ENCODE measurements at places on chromosomes 11 and 22.

GRCh38 chr11:93757924-93758865 is 16.7 kb downstream of the C11orf54 start:
- DNase-seq = no peak

- no peak for DNase-seq
Observed at GRCh38 chr11:32231909-32232493, 141.1 kb downstream of the RCN1 start.

DNA sequence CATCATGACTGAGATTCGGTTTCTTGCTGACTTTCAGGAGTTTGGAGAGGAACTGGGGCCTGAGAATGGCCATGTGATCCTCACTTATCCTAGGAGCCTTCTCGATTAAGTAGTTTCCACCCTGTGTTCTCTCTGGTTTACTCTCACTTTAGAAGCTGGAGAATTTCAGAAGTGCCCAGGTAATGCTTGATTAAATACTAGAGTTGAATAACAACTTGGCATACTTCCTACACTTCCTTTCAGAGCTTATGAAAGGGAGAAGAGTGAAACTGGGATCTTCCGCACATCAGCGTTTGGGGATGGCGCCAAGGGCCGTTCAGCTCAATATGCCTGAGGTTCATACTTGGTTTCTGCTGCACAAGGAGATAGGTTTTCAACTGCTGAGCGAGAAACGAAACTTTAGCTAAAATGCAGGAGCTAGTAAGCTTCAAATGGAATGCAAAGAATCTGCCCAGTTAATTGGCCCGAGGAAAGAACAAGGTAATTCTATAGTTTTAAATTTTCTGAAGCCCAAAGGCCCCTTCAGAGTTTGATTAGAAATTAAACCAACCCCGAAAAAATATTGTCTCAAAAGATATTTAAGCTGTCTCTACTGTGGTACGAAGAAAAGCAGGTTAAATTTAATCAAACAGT is 823 bp upstream of the MUC15 start:
- no peak for DNase-seq

- no peak for DNase-seq
Observed at GRCh38 chr11:9888938-9889337, 225.1 kb downstream of the SWAP70 start.

GRCh38 chr11:14111496-14111895 is 149.0 kb downstream of the SPON1 start:
- no peak for DNase-seq

DNA sequence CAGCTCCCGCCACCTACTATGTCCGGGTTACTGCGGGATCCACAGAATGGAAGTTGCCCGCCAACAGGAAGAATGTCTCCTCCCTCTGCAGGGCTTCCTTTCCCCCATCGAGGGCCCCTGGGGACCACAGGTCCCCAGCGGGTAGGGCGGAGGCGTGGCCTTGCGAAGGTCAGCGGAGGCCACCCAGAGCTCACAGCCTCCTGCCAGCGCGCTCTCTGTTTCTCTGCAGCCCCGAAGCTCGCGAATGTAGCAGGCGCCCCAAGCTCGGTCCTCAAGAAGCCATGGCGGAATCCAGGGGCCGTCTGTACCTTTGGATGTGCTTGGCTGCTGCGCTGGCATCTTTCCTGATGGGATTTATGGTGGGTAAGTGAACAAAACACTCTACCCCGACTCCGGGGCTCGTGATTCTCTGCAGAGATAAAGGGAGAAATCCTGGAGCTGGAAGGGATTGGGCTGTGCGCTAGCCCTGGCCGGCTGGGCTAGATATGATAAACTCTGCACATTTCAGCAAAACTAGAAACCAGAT is at the start of gene NAALAD2:
Gene NAALAD2, plus strand, starts transcription at position 186 of the 526 bp plus-strand sequence. Its CDS starts 96 bp downstream, at position 282.
- DNase-seq = no peak

GRCh38 chr22:46290121-46290842 is 6.4 kb upstream of the GTSE1 start:
- no peak for DNase-seq

DNA sequence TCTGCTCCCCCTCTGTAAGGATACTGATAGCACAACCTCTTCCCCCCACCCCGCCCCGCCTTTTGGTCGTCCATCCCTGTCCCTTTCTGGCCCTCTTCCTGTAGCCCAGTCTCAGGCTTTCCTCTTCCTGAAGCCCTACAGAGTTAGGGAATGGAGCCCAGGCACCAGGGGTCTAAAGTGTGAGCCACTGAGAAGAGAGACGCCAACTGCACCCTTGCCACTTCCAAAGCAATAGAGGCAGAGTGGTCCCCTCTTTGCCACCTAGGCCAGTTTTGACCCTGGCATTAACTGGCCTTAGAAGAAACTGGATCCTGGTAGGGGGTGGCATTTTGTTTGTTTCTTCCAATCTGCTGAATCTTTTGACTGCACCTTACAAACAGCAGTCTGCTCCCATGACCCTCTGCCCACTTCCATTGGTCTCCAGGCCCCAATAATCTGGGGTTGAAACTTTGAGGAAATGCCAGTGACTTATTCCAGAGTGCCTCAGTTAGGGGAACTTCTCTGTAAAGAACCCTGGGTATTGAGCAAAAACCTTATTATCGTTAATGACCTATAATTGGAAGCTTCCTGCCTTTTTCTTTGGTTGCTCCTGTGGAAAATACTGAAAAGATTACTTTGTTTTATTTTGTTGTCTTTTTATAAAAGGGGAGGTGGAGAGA is 9.7 kb upstream of the GRK2 start:
- no peak for DNase-seq

DNA sequence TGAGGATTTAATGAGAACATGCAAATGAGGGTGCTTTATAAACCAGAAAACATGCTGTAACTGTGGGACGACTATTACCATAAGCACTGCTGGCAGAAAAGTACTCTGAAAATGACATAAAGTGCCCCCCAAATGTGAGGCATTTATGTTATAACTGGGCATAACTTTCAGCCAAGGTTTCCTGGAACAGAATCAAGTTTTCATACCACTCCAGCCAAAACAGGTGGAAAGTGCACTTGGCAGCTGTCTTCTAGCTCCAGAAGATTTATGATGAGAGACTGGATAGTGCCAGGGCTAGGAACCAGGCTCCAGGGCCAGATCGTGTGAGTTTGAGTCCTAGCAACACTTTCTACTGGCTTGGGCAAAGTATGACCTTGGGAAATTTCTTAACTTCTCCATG is 339.2 kb downstream of the TENM4 start:
- DNase-seq = no peak

- no peak for DNase-seq
Observed at GRCh38 chr11:21414953-21415352, 745.6 kb downstream of the NELL1 start.

- DNase-seq = no peak
Observed at GRCh38 chr11:102436561-102436960, 16.0 kb downstream of the TMEM123 start.

DNA sequence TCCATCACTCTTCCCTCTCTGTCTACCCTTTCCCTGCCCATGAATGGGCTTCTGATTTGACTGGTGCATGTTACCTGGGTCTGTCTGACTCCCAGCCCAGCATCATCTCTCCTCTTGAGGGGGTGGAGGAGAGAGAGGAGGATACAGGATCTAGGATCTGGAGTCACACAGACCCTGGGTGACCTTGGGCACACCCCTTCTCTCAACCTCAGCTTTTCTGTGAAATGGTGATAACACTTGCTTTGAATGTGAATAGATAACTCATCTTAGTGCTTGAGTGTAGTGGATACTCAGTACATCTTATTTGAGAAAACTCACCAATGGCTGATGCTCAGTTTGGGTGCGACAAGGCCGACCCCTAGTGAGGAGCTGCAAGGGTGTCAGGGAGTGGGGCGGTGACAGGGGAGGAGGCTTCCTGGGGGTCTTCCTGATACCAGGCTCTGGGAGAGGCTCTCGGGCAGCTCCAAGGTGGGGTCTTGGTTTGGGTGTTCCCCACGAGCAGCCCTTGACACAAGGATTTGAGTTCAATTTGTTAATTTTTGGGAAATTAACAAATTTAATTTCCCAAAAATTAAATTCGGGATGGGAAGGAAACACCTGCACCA is 9.0 kb downstream of the INCENP start:
- DNase-seq = no peak

DNA sequence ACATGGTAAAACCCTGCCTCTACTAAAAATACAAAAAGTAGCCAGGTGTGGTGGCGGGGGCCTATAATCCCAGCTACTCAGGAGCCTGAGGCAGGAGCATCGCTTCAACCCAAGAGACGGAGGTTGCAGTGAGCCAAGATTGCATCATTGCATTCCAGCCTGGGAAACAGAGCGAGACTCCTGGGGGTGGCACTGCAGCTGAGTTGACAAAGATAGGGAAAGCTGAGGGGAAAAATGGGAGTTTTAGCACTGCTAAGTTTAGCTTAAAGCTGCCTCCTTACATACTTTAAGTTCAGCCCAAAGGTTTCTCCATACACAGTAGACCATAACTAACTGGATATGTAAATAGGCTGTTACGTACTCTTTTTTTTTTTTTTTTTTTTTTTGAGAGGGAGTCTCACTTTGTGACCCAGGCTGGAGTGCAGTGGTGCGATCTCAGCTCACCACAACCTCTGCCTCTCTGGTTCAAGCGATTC is 9.0 kb upstream of the USP28 start:
- no peak for DNase-seq

DNA sequence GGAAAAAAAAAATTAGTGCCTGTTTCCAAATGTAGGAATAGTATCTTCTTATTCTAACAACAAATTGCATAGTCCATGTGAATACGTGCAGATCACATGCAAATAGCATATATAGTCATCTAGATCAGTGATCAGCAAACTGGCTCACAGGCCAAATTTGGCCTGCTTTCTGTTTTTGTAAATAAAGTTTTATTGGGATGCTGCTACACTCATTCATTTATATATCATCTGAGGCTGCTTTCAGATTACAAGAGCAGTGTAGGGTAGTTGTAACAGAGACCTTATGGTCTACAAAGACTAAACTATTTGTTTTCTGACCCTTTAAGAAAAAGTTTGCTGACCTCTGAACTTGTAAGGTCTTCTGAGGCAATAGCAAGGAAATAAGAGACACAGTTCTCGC is 65.6 kb downstream of the SFI1 start:
- DNase-seq = no peak

- no peak for DNase-seq
Observed at GRCh38 chr22:42229455-42230149, 40.9 kb downstream of the TCF20 start.

- no peak for DNase-seq
Observed at GRCh38 chr22:35010543-35010942, 55.4 kb upstream of the ISX start.

GRCh38 chr11:17541330-17541885 is 2.8 kb downstream of the USH1C start:
- no peak for DNase-seq

GRCh38 chr11:61747192-61747966 is 5.1 kb upstream of the MYRF start:
- peak; percentile 18 for DNase-seq

GRCh38 chr11:130300567-130300966 is 14.2 kb downstream of the ZBTB44 start:
- DNase-seq = no peak

- DNase-seq = no peak
Observed at GRCh38 chr22:24693379-24693778, 81.1 kb downstream of the PIWIL3 start.

DNA sequence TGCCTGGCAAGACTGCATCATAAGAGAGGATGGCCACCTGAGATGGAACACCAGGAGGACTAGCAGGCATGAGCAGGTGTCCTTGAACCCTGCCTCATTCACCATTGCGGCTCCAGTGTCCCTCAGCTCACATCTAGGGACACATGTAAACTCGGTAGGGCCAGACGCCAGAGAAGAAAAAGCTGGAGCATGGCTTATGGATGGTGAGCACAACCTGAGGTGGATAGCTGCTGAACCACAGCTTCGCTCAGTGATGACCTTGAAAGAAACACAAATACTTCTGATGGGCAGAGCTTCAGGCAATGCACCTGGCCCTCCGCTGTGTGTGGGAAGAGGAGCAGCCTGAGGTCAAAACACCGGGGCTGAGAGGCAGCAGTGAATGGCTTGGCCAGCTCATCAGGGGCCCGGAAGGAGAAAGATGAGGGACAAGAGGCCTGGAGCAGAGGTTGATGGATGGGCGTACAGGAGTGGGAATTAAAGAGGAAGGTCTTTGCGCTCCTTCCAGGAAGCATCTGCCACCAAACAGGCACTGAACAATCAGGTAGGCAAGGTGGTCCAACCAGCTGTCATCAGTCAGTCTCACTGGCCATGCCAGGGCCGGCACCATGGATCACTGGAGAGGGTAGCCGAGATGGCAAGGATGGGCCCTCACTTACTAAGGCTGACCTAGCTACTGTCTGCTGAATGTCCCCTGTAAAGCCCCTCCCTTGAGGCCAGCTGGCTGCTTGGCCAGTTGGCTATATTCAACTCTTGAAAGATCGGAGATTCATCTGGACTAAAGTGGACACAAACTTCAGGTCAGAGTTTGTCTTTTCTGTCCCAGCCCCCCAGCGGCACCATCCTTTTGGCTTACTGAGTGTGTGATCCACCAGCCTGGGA is 89.7 kb downstream of the MYEOV start:
- DNase-seq = no peak

DNA sequence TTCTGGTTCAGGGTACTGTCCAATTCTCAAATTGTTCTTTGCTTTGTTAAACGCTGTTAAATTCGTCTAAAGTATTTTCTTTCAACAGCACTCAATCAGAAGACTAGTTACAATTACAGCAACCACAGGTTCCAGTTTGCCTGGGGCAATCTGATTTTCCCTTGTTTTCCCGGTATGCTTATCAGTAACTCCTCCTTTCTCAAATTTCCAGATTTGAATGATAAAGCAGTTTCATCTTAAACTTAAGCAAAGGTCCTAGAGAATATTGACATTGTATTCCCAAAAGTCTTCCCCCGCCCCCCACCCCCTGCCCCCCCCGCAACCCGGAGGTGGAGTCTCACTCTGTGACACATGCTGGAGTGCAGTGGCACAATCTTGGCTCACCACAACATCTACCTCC is 10.5 kb upstream of the USP28 start:
- no peak for DNase-seq

- DNase-seq = no peak
Observed at GRCh38 chr11:33835143-33835878, 56.6 kb downstream of the LMO2 start.

- DNase-seq = no peak
Observed at GRCh38 chr22:41848468-41848867, 15.6 kb downstream of the SREBF2 start.

- no peak for DNase-seq
Observed at GRCh38 chr11:35133656-35134055, 5.3 kb upstream of the CD44 start.

DNA sequence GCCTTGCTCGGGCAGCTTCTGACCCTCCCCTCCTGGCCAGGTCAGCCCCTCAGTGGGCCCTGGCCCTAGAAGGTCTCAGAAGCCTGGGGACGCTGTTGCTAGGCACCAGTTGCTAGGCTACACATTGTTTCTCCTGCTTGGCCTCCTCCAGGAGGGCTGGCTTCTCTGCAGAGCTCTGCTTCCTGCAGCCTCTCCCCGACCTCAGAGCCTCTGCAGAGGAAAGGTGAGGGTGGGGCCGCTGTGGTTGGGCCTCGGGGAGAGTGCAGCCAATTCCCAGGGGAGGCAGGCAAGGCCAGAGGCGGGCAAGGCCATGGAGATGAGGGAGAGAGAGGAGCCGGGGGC is 27.6 kb upstream of the LRRC10B start:
- no peak for DNase-seq

All from effector CD4-positive, alpha-beta T cell (primary cell).